ENCODE measurements at places on chromosomes 2 and 18.

DNA sequence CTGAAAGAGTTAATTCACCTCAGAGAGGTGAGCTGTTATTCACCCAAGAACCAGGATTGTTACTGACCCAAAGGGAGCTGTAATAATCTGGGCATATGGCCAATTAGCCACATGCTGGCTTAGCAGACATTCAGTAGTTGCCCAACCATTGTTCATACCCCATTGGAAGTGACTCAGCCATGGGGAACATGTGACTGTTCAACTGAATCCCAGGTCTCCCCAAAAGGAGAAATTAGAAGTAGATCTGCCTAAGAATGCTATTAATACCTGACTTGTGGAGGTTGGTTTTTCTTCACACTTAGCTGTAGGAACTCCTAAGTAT, 272.6 kb upstream of the UBE2E3 start:
- no peak for DNase-seq

DNA sequence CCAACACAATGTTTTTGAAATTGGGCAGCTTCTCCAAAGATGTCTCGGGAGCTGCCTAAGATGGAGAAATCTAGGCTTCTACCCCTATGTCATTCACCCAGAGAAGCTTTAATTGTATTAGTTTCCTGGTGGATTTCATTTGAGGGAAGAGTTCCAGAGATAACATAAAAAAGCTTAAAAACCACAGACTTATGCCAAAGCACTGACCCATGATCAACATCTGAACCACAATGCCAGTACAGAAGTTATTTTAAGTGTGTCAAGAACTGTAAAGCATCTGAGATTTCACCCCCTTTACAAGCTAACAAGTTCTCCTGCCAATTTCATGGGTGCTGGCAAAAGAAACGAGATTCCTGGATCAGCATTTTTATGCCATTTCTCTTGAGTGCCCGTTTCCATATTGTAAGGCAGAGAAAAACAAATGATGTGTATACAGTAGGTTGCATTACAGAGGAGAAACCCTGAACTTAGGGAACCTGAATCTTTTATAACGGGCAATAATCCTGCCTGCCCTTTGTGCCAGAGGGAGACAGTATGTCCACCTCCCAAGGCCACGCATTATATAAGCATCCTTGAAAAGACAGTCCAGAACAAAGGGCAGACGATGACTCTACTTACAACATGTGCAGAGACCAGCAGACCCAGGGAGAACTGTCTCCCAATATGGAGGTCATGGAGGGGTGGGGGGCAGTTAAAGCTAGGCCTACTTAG, 44.1 kb downstream of the MREG start:
- DNase-seq = no peak

GRCh38 chr2:167692191-167692590, 555.2 kb downstream of the STK39 start:
- DNase-seq = no peak

DNA sequence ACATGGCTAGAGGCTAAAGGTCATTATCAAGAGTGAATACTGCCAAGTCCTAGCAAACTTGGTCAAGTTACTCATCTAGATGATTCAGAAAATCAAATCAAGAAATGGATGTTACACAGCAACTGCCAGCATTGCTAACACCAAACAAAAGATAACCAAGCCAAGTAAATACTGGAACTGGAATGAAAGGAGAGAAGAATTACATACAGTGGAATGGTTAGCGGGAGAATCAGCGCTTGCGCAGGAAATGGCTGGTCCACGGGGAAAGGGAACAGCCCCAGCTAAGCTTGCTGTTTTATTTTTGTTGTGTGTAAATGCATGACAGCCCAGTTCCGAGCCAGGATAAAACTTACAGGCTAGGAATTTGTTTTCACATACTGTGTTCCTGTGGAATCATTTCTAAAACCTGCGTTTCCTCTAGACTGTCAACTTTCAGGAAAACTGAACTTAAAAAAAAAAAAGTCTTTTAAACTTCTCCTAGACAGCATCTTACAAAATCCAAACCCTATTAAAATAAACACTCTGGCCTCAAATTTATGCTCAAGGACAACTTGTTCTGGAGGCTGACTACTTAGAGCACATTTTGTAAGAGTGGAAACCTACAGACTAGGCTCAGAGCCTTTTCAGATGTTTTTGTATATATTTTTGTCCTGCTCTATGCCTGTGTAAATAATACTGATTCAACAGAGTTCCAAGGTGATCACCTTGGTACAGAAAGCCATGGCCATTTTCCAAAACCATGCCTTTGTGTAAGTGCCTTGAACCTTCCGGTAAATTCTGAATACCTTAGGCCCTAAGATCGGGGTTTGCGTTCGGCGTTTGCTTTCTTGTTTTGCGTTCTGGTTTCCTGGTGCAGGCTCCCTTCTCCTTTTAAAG, 30.7 kb upstream of the TXNDC2 start:
- DNase-seq = no peak

All from glutamatergic neuron (in vitro differentiated cells).